ENCODE measurements at places on chromosomes 12 and 14.

DNA sequence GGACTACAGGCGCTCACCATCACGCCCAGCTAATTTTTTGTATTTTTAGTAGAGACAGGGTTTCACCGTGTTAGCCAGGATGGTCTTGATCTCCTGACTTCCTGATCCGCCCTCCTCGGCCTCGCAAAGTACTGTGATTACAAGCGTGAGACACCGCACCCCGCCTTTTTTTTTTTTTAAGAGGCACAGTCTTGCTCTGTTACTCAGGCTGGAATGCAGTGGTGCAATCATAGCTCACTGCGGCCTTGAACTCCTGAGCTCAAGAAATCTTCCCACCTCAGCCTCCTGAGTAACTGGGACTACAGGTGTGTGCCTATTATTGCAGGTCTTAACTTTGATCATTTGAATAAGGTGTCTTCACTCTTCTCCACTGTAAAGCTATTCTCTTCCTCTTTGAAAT, 5.3 kb upstream of the GLTP start:
- no peak for DNase-seq

DNA sequence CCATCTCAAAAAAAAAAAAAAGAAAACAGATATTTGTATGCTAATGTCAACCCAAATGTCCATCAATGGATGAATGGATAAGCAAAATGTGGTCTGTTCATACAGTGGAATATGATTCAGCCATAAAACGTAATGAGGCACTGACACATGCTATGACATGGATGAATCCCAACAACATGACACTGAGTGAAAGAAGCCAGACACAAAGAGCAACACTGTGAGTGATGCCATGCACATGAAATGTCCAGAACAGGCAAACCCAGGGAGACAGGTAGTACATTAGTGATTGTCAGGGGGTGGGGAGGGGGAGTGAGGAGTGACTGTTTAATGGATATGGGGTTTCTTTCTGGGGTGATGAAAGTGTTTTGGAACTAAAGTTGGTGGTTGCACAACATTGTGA, 50.2 kb downstream of the ARL6IP4 start:
- DNase-seq = no peak

- DNase-seq = no peak
Observed at GRCh38 chr14:79275292-79275655, 936.0 kb downstream of the DIO2 start.

GRCh38 chr12:47551426-47551851, 154.4 kb downstream of the RPAP3 start:
- no peak for DNase-seq

DNA sequence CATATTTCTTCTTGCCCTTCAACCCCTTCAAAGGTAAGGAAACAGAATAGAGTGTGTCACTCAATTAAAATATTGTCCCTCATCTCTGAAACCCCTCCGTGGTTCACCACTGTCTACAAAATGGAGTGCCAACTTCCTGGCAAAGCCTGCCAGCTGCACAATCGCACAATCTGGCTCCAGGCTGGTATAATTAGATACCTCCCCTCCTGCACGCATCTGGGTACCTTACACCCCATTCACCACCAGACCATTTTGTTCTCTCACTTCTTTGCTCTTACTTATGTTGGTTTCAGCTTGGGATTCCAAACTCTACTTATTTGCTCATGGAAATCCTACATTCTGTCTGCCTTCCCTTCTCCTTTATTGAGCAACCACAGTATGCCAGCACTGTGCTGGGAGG, 314.9 kb downstream of the NUAK1 start:
- DNase-seq = no peak

DNA sequence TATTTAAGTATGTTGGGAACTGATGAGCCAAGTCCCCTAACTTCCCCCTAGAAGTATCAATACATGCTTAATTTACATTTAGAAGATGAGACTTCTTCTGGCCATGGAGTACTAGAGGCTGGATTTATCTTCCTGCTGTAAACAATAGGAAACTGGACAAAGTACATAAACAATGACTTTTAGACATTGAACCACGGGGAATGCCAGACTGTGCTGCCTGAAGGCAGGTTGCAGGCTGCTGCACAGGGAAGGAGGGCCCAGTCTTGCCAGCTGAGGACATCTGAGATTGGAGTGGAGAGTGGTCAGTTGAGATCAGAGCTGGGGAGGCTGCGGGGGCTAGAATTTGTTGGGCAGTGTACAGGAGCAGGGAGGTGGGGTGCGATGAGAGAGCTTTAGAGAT, 24.5 kb upstream of the ISM2 start:
- no peak for DNase-seq

DNA sequence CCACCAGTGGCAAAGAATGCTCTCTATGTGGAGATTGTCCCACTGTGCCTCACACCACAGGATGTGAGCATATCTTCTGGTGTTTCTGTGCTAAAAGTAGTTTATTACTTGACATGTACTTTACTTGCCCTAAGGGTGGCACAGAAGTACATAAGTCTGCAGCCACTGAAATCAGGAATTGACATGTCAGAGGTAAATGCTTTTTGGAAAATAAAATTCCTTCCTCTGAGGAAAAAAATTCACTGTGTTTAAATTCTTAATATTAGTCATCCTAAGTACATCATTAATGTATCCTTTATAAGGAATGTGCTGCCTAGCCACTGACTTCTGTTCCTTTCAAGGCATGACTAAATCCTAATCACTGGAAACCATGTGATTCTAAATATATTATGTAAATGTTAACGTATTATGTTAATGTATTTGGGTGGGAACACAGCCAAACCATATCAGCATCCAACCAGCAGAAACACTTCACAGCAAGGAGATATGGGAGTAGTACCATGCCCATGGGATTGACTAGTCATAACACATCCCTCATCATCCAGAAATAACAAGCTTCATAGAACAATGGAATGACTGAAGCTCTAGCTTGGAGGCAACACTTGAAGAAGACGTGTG, 239.7 kb upstream of the PPFIA2 start:
- no peak for DNase-seq

DNA sequence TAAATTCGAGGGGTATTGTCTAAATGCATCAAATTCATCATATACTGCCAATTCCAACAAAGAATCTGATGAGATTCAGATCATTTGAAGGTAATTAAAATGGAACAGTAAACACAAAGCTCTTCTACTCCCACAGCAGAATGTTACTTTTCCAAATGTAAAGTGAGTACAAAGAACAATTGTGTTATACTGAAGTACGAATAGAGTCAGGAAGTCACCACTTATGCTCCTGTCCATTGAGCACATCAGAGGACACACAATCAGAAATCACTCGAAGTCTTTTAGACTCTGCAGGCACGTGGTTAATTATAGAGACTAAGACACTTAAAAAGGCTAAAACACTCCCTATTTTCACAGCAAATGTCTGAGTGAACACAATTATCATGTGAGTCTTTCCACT, 388.5 kb upstream of the MIS18BP1 start:
- no peak for DNase-seq

- DNase-seq = no peak
Observed at GRCh38 chr14:81402123-81402495, 2.0 kb upstream of the STON2 start.

DNA sequence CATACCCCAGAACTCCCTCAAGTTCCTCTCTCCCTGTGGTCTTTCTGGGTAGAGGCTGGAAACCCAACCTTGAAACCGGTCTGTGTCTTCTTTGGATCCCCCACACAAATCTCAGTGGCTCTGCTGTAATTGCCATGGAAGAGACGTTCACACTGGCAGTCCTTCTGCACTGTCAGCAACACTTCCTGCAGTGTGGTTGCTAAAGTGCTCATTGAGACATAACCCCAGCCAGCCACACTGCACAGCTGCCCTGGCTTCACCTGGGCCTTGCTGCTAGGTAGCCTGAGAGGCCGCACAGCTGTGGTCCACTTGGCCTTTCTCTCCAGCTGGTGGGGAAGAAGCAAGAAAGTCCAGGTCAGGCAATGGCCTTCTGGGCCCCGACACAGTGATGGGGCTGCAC, 2.4 kb downstream of the GZMH start:
- DNase-seq = no peak

- no peak for DNase-seq
Observed at GRCh38 chr14:39492267-39492666, 60.0 kb upstream of the FBXO33 start.

GRCh38 chr12:52835271-52836041, 1.3 kb upstream of the KRT79 start:
- DNase-seq = no peak

DNA sequence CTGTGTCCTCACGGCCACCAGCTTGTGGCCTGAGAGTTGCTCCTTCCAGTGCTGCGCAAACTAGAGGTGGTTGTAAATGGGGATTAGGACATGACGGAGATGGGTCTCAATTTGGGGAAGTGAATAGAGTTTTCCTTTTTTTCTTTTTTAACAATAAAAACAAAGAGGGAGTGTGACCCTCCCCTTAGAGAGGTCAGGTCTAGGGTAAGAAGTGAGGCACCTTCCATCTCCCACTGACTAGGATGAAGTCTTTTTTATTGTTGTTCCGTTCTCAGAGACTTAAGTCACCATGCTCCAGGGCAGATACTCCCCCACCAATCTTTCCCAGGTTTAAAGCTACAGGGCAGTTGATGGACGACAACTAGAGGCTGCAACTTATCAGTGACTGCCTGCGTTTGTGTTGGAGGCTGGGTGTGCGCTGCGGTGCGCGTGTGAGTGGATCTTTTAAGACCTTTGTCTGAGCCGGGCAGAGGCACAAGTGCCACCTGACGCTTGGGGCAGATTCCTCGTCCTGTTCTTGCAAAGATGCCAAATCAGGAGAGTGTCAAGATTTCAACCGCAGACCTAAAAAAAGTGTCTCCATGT, 2.1 kb upstream of the GSC start:
- DNase-seq = no peak

DNA sequence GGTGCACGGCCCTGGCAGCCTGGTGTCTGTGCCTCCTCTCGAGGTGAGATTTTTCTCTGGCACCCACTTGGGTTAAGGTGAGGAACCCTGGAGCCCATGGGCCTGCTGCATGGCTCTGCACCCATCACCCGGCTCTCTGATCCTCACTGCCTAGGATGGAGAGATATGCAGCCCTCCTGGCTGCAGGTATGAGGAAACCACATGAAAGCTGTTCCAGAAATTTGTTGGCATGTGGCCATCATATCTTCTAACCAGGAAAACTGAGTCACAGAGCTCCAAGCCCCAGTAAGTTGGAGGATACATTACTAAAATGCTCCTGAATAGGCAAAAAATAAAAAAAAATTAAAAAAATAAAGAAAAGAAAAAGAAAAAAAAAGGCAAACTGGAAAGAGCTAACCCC, 39.3 kb upstream of the DDX11 start:
- DNase-seq = no peak

GRCh38 chr14:54000341-54000811, 43.8 kb upstream of the BMP4 start:
- DNase-seq = no peak

DNA sequence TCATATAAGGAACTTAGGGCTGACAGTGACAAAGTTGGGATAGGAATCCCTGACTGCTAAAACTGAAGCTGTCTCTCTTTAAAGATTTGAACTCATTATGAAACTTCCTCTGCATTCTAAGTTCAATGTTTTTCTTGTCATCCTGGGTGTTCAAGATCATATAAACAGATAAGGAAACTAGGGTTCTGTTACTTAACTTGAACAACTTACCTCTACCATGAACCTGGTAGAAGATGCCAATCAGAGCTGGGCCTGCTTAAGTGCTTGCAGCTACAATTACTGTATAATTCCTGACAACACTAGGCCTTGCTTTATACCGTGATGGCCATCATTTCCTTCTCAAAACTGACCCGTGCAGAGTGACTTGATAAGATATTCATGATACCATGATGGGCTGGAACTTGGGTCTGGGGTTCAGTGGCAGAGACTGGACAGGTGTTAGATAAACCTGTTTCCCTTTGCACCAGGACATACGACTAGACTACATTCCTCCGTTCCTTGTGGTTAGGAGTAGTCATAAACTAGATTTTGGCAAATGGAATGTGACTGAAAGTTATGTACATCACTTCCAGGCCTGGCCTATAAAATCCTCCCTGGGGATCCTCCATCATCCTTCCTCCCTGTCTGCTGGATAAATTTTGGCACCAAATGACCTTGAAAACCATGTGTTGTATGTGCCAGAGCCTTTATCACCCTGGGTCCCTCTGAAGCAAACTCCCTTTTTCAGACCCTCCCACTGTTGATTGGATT, 172.2 kb upstream of the PRICKLE1 start:
- DNase-seq = no peak

- DNase-seq = no peak
Observed at GRCh38 chr12:59843260-59843843, 247.5 kb downstream of the SLC16A7 start.

GRCh38 chr14:76937181-76938091, 91.1 kb downstream of the IRF2BPL start:
- no peak for DNase-seq

All from activated T-helper 1 cell treated with anti-CD3 and anti-CD28 coated beads, Interleukin-2, amount 50 U/mL, for 16 hours (primary cell).